ENCODE measurements at places on chromosomes 16 and 17. TPM values are rescaled to one million over a fixed set of nuclear protein-coding genes. Genes with fewer than 3 reads are reported as not detected.

The PPP1R1B gene
- total RNA-seq = not detected

The TMEM92 gene
- 0.18 TPM for total RNA-seq

The ADGRG1 gene
- total RNA-seq = 0.83 TPM

The TMEM235 gene
- not detected for total RNA-seq

The TEN1 gene
- 14.7 TPM for total RNA-seq

The CES1 gene
- not detected for total RNA-seq

DNA sequence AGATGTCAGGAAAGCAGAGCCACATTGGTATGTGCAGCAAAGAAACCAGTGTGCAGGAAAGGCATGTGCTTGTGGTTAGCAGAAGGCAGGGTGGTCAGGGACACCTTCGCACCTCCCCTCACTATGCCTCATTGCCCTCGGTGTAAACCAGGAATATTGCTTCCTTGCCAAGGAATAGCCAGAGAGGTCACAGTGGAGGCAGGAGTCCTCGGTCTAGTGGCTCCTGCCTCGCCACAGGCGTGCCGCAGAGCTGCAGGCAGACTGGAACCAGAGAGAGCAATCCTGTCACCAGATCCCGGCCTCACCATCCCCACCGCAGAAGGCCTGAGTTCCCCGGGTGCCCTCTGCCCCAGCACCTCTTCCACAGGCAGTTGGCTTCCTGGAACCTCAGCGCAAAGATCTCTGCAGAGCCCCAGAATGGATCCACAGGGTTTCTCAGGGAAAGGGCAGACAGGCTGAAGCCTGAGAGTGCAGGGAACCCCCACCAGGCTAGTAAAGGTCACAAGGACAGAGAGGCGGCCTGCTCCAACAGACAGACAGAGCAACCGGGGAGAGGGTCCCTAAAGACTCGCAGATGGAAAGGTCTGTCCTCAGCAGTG is 21.6 kb downstream of the CCDC182 start:
- H3K27me3 ChIP-seq = peaks cover 27% of the 10 kb centered on the region
- no peaks in the 10 kb centered on the region for H3K36me3 ChIP-seq
- no peak overlapping the region for H3K27ac ChIP-seq

DNA sequence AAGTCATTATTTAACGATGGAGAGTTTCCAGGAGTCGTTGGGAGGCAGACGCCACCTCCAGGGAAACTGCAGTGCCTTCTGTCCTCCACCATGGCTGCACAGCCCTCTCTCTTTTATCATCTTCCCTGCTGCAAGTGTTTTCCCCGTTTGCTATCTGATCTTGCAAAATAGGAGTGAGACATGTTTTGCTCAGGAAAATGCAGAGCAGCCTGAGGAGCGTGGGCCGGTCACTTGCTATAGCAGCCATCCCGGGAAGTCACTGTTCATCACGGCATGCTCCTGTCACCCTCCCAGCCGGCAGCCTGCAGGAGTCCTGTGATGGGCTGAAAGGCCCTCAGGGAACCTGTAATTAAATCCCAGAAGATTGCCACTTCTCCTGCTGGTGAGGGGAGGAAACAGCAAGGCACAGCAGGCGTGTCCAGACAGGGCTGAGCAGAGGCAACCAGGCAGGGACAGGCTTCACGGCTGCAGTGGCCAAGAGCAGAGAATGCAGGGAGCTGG is 143.1 kb downstream of the GSG1L start:
- DNase-seq = no peak
- no peak overlapping the region for H3K27ac ChIP-seq
- H3K27me3 ChIP-seq = peaks cover 2% of the 10 kb centered on the region
- H3K4me3 ChIP-seq = no peak overlapping the region
- H3K4me1 ChIP-seq = no peaks in the 10 kb centered on the region

DNA sequence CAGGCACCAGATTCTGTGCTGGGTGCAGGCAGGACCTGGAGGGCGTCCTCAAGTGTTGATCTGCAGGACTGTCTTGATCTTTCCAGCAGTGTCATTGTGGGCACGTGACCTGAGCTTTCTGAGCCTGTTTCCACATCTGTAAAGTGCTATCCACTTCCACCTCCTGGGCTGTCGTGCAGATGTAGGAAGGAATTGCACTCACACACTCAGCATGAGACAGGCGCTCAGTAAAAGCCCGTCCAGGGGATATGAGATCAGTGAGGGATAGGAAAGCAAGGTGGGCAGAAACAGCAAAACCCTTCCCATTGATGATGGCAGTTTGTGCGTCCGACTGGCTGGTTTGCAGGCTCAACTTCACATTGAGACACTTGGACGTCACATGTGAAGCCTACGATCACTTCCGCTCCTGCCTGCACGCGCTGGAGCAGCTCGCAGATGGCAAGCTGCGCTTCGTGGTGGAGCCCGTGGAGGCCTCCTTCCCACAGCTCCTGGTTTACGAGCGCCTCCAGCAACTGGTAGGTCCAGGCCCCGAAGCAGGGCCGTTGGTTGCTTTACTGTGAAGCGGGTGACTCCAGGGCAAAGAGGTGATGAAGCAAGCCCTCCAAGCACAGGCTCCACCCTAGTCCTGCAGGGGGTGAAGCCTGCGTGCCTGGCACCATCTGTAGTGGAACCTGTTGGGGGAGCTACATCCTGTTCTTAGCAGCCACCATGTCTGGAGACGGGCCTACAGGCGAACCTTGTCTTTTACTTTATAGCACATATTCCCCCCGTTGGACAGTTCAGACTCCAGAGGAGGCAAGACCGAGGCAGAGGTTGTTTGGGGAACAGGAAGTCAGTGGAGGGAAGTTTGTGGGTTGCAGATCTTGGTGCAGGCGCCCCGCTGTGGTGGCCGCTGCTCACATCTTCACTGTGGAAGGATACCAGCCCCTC is 23.0 kb downstream of the METTL22 start:
- no peak overlapping the region for H3K4me3 ChIP-seq
- H3K27me3 ChIP-seq = no peaks in the 10 kb centered on the region
- no peak for DNase-seq

GRCh38 chr16:74315059-74315458 is 18.4 kb downstream of the PSMD7 start:
- no peaks in the 10 kb centered on the region for H3K4me1 ChIP-seq
- H3K27me3 ChIP-seq = no peaks in the 10 kb centered on the region
- no peak for DNase-seq
- H3K36me3 ChIP-seq = no peaks in the 10 kb centered on the region
- H3K27ac ChIP-seq = no peak overlapping the region
- H3K4me3 ChIP-seq = no peak overlapping the region

GRCh38 chr16:15466131-15466530 is 31.7 kb downstream of the BMERB1 start:
- no peak overlapping the region for H3K27ac ChIP-seq
- H3K36me3 ChIP-seq = 0 out of 2 replicates have a peak, but pooled peaks cover 1% of the 10 kb centered on the region
- DNase-seq = no peak

- H3K36me3 ChIP-seq = no peaks in the 10 kb centered on the region
- H3K27ac ChIP-seq = 0 out of 2 replicates have a peak overlapping the region, but pooled peaks have one; percentile 22
- H3K4me3 ChIP-seq = no peak overlapping the region
- DNase-seq = peak; percentile 89
- no peaks in the 10 kb centered on the region for H3K27me3 ChIP-seq
- peaks cover 24% of the 10 kb centered on the region for H3K4me1 ChIP-seq
Observed at GRCh38 chr17:72588961-72589360, 468.1 kb downstream of the SOX9 start.

GRCh38 chr16:75580-76501 is 2.2 kb upstream of the MPG start:
- no peaks in the 10 kb centered on the region for H3K27me3 ChIP-seq
- H3K4me3 ChIP-seq = no peak overlapping the region
- DNase-seq = peak; percentile 86
- H3K27ac ChIP-seq = peak overlapping the region; percentile 87
- H3K36me3 ChIP-seq = peaks cover 12% of the 10 kb centered on the region
- peaks cover 47% of the 10 kb centered on the region for H3K4me1 ChIP-seq

DNA sequence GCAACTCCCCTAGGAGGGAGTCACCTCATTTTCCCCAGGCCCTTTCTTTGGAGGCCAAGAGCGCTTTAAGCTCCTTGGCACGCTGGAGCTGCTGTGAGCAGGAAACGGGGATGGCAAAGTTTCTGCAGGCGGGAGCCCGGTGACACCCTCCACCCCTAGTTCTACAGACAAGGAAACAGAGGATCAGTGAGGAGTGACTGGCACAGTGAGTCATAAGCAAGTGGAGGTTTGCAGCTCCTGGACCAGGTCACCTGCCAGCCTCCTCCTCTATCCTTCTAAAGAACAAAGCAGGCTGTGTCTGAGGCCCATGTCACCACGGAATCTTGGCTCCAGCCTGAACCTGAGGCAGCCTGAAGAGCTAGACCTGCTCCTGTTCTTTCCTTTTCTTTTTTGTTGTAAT is 141.9 kb downstream of the TMEM132E start:
- H3K27ac ChIP-seq = no peak overlapping the region
- H3K4me1 ChIP-seq = no peaks in the 10 kb centered on the region
- no peaks in the 10 kb centered on the region for H3K36me3 ChIP-seq
- no peak for DNase-seq
- no peaks in the 10 kb centered on the region for H3K27me3 ChIP-seq

DNA sequence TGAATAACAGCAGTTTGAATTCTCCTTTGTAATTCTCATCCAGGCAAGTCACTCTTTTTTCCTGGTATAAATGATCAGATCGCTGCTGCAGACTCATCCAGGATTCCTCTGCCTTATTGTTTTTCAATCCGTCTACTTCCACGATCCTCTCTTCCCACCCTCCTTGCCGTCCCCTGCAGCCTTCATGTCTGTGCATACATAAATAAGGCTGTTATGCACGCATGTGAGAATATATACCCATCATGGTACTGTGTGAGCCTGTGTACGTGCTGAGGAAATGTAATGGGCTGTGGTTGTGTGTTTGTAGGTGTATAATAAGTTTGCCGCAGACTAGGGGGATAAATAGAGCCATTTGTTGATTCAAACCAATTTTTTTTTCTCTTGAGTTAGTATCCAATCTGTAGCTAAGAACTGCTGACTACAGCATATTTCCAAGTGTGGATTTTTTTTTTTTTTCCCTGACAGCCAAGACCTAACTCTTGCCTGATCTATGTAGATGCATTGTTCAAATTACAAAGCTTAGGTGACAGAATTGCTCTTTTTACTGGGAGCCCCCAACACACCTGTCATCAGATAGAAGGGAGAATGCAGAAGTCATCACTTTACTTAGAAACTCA is 62.2 kb downstream of the RBFOX1 start:
- no peak for DNase-seq
- H3K4me3 ChIP-seq = no peak overlapping the region
- no peaks in the 10 kb centered on the region for H3K27me3 ChIP-seq
- H3K4me1 ChIP-seq = no peaks in the 10 kb centered on the region
- H3K36me3 ChIP-seq = no peaks in the 10 kb centered on the region
- no peak overlapping the region for H3K27ac ChIP-seq

DNA sequence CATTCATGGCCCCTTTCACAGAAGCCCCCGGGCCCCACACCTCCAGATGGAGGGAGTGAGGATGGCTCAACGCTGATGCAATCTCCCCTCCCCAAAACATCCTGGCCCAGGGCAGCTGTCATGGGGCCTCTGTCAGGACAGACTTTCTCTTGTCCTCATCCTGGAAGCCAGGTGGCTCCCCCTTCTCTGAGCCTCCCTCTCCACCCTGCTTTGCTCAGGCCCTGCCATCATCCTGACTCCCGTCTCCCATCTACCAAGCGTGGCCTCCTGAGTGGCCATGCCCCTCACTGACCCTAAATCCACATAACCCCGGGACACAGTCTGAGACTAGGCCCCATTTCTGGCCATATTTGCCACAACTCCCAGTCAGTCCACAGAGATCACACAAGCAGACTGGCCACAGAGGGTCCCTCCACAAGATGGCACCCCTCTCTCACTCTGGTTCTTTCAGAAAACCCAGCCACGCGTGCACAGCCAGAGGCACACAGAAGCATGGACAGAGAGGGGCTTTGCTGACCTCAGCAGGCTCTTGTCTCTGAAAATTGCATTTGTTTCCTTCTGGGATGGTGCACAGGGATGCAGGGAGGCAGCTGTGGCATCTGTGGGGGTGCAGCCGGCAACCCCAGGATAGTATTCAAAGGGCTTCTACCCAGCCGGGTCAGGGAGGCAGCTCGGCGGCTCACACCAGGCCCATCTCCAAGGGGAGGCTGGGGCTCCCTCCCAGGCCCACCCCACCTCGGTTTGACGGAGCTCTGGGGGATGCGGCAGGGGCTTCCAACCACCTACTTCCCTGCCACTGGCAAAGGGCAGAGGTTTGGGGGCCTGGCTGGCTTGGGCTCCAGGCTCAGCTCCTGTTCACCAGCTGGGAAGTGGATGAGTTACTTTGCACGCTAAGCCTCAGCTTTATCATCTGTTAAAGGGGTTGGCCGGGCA is 16.9 kb downstream of the DOC2B start:
- H3K36me3 ChIP-seq = no peaks in the 10 kb centered on the region
- H3K27me3 ChIP-seq = peaks cover 26% of the 10 kb centered on the region
- DNase-seq = peak; percentile 43
- no peaks in the 10 kb centered on the region for H3K4me1 ChIP-seq
- H3K27ac ChIP-seq = no peak overlapping the region
- H3K4me3 ChIP-seq = no peak overlapping the region

DNA sequence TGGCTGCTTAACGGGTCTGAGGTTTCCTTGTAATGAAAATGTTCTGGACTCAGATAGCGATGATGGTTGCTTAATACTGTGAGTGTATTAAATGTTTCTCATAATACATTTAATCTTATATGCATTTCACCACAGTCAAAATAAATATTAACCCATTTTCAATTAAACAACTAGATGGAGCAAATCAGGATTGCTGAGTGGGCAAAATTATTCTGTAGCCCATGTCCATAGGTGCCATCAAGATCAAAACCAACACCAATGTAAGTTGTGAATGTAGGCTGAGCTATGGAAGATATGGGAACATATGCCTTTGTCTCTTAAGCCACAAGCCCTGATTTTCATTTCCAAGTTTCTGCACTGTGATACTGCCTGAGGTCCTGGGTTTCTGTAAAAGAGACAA is 572.6 kb upstream of the EEF2KMT start:
- H3K27ac ChIP-seq = no peak overlapping the region
- no peak overlapping the region for H3K4me3 ChIP-seq
- H3K36me3 ChIP-seq = no peaks in the 10 kb centered on the region
- no peaks in the 10 kb centered on the region for H3K27me3 ChIP-seq
- no peak for DNase-seq

GRCh38 chr16:78494674-78495073 is 395.2 kb downstream of the WWOX start:
- no peak for DNase-seq
- no peaks in the 10 kb centered on the region for H3K36me3 ChIP-seq
- H3K27me3 ChIP-seq = no peaks in the 10 kb centered on the region
- no peak overlapping the region for H3K4me3 ChIP-seq

GRCh38 chr16:85662482-85662812 is 26.3 kb downstream of the GINS2 start:
- H3K27me3 ChIP-seq = no peaks in the 10 kb centered on the region
- DNase-seq = no peak

Measured in IMR-90 (cell line).